Omental fat pad (tissue), 4 donors: ENCODE measurements at places on chromosomes 13 and 19.

DNA sequence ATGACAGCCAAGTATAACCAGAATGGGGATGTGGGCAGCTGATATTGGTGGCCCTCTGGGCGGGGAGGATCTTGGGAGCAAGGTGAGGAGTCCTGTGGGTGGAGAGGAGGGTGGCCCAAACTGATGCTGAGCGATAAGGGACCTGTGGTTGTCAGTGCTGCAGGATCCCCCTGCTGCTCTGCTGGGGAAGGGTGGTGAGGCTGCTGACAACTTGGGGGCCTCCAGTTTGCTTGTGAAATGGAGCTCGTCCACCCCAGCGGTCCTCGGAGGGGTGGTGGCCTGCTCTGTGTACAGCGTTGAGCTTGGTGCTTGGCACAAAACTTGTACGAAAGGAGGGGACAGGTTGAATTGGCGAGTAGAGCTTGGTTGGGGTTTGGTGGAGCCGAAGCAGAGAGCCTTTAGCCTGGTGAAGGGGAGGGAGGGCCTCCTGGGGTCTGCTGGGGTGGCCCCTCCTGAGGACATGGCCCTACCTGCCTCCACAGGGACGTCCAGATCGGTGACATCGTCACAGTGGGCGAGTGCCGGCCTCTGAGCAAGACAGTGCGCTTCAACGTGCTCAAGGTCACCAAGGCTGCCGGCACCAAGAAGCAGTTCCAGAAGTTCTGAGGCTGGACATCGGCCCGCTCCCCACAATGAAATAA, 2.9 kb downstream of the RPS11 start:
- no peak for DNase-seq

- no peak for DNase-seq
Observed at GRCh38 chr13:109593230-109593629, 193.2 kb downstream of the IRS2 start.

DNA sequence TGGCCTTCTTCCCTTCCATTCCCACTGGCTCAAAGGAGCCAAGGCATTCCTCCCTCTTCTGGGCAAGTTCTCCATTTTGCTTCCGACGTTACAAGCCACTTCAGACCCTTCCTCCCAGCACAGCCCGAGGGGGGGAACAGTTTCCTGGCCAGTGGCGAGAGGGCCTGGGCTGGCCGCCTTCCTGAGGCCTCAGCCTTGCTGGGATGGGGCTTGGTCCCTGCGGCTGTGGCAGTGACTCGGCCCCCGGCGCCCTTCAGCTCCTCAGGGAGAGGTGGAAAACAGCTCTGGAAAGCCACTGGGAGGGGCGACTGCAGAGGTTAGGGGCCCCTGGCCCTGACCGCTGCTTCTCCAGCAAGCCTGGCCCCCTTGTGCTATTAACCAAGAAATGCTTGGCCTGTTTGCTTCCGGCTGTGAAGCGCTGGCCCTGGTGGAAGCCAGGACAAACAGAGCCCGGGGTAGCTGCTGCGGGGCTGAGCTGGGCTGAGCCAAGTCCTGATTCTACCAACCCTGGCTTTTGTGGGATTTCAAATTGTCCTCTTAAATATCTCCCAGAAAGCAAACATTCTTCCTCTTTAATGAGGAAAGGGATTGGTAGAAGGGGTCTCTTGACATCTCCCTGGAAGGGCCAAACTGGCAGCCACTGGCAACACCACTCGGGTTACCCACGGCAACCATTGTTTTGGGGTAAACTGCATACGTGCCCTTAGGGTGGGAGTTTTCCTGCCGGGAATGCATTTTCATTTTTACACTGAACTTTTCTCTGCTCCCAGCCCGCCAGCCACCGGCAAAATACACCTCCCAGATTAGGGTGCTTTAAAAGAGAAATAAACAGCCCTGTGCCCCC, 38.7 kb downstream of the C13orf46 start:
- no peak for DNase-seq

DNA sequence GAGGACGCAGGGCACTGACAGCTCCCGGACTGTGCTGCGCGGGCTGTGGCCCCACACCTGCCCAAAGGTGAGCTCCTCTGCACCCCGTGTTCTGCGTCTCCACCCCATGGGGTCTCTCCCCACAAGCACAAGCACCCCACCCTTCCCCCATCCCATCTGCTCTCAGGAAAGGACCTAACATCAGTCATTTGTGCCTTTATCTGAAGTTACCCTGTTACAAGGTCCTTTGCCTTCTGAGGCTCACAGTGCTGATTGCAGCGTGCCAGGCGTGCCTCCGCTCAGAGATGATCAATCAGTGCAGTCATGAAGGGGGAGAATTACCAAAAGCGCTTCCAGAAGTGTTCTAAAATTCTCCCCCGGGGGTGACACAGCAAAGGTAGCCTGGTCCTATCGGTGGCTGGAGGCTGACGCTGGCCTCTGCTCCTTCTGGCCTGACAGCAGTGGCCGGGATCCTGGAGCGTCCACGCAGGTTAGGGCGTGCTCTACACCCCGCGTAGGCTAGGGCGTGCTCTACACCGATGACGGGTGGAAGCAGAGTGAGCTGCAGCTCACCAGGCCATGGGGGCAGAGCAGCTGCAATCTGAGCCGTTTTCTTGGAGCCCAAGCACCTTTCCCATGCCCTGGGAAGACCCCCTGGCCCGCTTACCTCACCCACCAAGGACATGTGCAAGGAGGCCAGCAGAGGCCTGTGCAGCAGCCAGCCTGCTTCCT, 84.7 kb upstream of the TM9SF2 start:
- DNase-seq = no peak

DNA sequence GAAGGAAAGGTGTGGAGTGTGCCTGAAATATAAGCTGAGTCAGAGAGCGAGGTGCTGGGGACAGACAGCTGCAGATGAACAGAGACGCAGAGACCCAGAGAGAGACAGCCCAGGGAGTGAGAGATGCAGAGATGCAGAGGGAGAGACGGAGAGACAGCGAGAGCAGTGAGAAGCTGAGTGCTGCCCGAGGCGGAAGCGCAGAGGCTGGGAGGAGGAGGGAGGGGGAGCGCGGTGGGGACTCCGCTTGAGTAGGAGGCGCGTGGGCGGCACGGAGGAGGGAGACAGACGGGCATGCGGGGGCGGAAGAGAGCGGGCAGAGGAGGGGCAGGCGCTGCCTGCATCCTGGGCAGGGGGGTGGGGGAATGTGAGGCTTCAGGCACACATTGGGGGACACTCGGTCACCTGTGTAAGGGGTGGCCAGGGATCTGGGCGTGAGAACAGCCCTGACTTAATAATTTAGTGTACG, 25.7 kb downstream of the SLC8A2 start:
- no peak for DNase-seq

GRCh38 chr19:35363001-35363590, 4.8 kb downstream of the FFAR3 start:
- no peak for DNase-seq

DNA sequence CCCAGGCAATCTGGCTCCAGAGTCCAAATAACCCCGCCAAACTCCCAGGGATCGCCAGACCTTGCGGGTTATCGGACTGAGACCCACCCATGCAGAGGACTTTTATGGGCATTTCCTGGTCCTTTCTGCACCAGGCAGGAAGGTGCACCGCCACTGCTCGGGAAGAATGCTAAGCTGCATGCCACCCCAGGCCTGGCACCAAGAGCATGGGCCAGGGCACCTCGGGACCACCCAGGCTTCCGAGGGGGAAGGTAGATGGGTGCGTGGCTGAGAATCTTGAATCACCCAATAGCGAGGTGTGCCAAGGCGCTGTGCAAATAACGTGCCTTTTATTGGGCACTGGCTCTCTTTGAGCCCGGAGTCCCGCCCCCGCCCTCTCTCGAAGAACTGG, 422 bp upstream of the ZNF575 start:
- DNase-seq = no peak

DNA sequence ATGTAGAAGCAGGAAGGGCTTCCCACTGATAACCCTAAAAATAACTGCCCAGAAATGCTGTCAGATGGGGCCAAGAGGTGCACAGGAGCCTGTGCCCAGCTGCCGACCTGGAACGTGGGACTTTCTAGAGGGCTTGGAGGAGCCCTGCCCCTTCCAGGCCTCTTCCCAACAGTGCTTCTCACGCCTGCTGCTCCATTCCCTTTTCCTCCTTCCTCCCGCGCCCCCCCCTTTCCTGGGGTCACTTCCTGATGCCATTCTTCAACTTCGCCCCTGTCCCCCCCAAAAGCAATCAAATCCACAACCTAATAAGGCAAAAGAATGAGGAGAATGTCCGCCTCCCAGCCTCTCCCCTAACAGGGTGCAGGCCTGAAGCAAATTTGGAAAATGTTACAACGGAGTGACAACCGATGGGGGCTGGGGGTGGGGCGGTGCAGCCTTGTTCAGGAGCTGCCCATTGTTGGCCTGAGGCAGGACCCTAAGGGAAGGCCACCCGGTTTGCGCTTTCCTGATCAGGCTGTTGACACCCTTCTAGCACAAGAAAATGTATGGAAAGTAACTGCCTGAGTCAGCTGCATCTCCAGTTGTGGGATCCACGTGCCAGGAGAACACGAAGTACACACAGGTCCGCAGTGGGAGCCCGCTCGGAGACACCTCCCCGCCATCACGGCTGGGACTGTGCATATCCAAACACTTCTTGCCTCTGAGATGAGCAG, 18.7 kb downstream of the ACTN4 start:
- no peak for DNase-seq

- no peak for DNase-seq
Observed at GRCh38 chr19:18466354-18466753, 28.4 kb upstream of the ISYNA1 start.

DNA sequence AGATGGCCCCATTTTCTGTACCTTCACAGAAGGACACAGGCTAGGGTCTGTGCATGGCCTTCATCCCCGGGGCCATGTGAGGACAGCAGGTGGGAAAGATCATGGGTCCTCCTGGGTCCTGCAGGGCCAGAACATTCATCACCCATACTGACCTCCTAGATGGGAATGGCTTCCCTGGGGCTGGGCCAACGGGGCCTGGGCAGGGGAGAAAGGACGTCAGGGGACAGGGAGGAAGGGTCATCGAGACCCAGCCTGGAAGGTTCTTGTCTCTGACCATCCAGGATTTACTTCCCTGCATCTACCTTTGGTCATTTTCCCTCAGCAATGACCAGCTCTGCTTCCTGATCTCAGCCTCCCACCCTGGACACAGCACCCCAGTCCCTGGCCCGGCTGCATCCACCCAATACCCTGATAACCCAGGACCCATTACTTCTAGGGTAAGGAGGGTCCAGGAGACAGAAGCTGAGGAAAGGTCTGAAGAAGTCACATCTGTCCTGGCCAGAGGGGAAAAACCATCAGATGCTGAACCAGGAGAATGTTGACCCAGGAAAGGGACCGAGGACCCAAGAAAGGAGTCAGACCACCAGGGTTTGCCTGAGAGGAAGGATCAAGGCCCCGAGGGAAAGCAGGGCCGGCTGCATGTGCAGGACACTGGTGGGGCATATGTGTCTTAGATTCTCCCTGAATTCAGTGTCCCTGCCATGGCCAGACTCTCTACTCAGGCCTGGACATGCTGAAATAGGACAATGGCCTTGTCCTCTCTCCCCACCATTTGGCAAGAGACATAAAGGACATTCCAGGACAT, 7.0 kb upstream of the CEACAM7 start:
- DNase-seq = no peak

GRCh38 chr19:42247640-42248199, 5.3 kb upstream of the GSK3A start:
- DNase-seq = no peak

DNA sequence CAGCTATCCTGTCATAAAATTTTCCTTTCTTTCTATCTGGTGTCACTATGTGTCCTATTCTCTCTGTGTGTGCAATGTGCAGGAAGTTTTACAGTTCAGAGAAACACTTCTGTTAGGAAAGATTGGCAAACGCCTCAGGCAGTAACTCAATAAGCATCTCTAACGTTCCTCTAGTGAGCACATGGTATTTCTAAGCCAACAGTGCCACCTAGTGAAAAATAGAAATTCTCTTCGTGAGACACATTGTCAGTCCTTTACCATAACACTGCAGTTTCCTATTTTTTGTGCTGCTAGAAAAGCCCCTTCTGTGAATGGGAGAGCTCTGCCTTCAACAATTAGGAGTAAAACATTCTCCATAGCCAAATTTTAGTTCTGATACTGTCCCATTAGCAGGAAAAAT, 50.7 kb downstream of the ZNF723 start:
- no peak for DNase-seq

DNA sequence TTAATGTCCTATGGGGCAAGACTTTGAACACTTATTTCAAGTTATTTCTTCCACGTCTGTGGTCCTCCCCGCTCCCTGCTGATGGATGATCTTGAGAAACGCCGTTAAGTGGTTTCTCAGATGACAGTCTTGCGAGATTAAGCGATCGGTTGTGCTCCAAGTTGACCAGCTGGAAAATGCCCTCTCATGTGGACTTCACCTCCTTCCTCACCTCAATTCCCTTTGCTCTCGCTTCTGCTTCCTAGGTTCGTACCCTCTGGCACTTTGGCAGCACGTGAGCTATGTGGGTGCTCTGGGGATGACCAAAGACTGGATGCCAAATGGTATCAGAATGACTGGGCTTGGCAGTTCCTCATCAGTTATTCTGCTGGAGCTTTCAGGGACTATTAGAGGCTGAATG, 480.0 kb downstream of the ZNF536 start:
- no peak for DNase-seq

DNA sequence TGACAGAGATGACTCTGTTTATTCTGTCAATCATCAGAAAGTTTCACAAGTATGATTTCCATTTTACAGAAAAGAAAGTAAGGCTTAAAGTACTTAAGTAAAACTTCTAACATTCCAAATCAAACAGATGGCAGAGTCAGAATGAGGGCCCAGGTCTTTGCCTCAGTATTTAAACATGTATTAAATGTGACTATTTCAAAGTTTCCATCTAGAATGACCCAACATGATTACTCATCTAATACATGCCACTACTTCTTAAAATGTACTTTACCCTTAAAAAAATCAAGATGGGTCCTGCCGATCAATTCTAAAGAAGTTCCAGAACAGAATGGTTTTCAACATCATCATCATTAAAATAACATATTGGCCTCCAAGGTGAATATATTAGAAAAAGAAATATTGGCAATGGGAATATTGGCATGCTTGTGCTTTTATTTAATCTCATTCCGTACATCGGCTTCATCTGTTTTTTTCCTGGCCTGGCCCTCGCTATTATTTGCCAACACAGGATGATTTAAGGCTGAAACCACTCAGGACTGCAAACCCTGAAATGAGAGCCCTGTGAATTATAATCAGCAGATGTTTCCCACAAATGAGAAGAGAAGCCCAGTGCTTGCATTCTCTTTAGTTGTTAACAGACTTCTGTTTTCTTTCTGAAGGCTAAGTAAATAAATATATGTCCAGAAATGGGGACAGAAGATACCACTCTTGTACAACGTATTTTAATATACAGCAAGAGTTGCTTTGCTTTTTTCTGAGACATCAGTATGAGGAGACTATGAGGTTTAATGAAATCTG, 340.0 kb downstream of the DNAJC15 start:
- no peak for DNase-seq

DNA sequence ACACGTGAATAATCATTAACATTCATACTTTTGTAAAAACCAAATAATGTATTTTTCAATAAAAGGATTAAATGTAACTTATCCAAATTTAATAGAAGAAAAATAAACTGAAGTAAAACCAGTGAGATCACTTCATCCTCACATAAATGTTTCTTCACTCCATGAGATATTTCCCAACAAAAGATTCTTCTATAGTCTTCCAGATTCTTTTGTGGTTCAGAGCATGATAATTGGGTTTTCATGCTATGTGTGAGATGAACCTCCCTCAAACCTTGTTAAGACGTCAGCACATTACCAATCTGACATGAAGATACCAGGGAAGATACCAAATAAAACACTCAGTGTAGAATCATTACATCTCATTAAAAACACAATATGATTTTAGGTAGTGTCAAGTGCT, 62.9 kb upstream of the OXGR1 start:
- DNase-seq = no peak
